Effector memory CD8-positive, alpha-beta T cell (primary cell): ENCODE measurements at places on chromosomes 1 and 21.
A peak's percentile ranks its signal among the peaks of the same experiment; 100 is the strongest.

DNA sequence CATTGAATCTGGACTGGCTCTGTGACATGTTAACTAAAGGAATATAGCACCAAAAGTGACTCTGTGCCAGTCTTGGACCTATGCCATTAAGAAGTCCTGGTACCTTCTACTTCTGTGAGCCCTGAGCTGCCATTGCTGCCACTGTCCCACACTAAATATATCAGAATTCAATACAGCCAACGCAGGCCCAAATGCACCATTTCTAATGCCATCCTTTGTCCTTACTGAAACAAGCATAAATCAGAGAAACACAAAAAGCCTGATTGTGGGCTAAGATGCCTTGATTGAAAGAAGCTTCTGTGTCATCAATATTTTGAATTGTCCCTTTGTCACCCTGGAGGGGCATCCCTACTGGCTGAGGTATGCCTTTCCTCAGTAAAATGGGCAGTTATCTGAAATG is 66.9 kb upstream of the NEK2 start:
- no peak overlapping the region for H3K4me3 ChIP-seq
- peaks cover 4% of the 10 kb centered on the region for H3K36me3 ChIP-seq
- peaks cover 27% of the 10 kb centered on the region for H3K4me1 ChIP-seq
- DNase-seq = no peak
- peak overlapping the region; percentile 23 for H3K27ac ChIP-seq

DNA sequence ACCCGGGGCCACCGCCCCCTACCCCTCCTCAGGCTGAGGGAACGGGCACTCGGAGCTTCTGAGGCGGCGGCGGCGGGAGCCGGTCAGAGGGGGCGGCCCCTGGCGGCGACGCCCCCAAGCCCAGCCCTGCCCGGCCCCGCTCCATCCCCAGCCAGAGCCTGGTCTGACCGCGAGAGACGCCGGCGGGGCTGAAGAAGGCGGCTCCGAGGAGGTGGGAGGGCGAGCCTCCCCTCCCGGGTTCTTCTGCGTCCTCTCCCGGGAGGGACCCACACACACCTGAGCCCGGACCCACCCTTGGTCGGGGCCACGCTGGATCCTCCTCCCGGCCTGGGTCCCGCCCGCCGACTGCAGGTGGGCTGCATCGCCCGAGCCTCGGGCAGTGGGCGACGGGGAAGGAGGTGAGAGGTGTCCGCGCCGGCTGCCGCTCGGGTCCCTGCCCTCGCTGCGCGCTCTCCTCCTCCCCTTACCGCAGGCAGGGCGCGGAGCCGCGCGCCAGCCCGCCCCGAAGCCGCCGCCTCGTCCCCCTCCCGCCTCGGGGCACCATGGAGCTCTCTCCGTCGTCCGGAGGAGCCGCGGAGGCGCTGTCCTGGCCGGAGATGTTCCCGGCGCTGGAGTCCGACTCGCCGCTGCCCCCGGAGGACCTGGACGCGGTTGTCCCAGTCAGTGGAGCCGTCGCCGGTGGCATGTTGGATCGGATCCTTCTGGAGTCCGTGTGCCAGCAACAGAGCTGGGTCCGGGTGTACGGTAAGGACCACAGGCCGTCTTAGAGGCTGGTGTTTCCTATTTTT is at the start of gene RASAL2:
TSS of gene RASAL2 (plus strand) at position 154 of the 788 bp plus-strand sequence. CDS start at position 543, 389 bp downstream.
- peak within 1 kb of the TSS; percentile 25 for H3K4me3 ChIP-seq
- no peaks in the 10 kb centered on the region for H3K4me1 ChIP-seq
- no peak for DNase-seq

DNA sequence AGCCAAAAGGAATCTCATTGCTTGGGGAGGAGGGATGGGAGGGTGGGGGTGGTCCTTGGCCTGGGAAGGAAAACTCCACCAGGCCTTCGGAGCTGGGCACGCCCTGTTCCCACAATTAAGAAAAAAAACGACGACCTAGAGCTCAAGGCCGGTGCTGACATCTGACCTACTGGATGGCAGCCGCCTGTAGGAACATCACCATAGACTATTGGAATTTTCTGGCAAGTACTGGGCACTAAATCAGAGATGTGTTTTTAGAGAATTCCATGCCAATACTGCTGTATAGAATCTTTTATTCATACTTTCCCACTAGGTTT is 729 bp downstream of the NADK start:
- H3K27ac ChIP-seq = peak overlapping the region; percentile 58
- H3K36me3 ChIP-seq = peaks cover 32% of the 10 kb centered on the region
- H3K27me3 ChIP-seq = no peaks in the 10 kb centered on the region
- H3K4me3 ChIP-seq = peak overlapping the region; percentile 81

- peaks cover 2% of the 10 kb centered on the region for H3K36me3 ChIP-seq
- no peak overlapping the region for H3K27ac ChIP-seq
- peaks cover 37% of the 10 kb centered on the region for H3K27me3 ChIP-seq
- H3K4me1 ChIP-seq = no peaks in the 10 kb centered on the region
Observed at GRCh38 chr1:36884029-36884701, 150.2 kb downstream of the GRIK3 start.

DNA sequence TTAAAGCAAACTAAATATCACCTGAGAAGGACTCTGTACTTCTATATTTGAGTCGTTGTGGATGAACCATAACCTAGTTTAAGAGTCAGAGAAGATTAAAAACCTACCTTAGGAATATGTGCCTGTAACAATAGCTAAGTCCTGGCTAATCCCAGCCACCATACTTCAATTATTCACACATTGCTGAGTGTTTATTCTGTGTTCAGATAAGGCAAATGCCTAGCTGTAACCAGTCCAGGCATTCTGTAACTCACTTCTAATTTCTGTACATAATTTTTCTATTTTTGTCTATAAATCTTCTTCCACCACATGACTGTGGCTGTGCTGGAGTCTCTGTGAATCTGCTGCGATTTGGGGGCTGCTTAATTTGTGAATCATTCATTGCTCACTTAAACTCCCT is 441.9 kb upstream of the ADAMTS5 start:
- H3K4me3 ChIP-seq = no peak overlapping the region
- no peaks in the 10 kb centered on the region for H3K27me3 ChIP-seq
- H3K27ac ChIP-seq = no peak overlapping the region
- no peaks in the 10 kb centered on the region for H3K36me3 ChIP-seq

- H3K36me3 ChIP-seq = no peaks in the 10 kb centered on the region
- peaks cover 5% of the 10 kb centered on the region for H3K4me1 ChIP-seq
- H3K27ac ChIP-seq = peak overlapping the region; percentile 44
- no peak overlapping the region for H3K4me3 ChIP-seq
- peaks cover 13% of the 10 kb centered on the region for H3K27me3 ChIP-seq
Observed at GRCh38 chr1:39076127-39076798, 50.1 kb downstream of the NDUFS5 start.

- no peak overlapping the region for H3K27ac ChIP-seq
- no peak for DNase-seq
- no peaks in the 10 kb centered on the region for H3K4me1 ChIP-seq
- no peaks in the 10 kb centered on the region for H3K36me3 ChIP-seq
Observed at GRCh38 chr1:22608361-22608760, 28.1 kb upstream of the C1QA start.

GRCh38 chr1:88291611-88292354 is 392.3 kb upstream of the PKN2 start:
- H3K36me3 ChIP-seq = no peaks in the 10 kb centered on the region
- H3K4me1 ChIP-seq = no peaks in the 10 kb centered on the region
- no peak overlapping the region for H3K4me3 ChIP-seq
- no peaks in the 10 kb centered on the region for H3K27me3 ChIP-seq
- H3K27ac ChIP-seq = no peak overlapping the region
- DNase-seq = no peak

DNA sequence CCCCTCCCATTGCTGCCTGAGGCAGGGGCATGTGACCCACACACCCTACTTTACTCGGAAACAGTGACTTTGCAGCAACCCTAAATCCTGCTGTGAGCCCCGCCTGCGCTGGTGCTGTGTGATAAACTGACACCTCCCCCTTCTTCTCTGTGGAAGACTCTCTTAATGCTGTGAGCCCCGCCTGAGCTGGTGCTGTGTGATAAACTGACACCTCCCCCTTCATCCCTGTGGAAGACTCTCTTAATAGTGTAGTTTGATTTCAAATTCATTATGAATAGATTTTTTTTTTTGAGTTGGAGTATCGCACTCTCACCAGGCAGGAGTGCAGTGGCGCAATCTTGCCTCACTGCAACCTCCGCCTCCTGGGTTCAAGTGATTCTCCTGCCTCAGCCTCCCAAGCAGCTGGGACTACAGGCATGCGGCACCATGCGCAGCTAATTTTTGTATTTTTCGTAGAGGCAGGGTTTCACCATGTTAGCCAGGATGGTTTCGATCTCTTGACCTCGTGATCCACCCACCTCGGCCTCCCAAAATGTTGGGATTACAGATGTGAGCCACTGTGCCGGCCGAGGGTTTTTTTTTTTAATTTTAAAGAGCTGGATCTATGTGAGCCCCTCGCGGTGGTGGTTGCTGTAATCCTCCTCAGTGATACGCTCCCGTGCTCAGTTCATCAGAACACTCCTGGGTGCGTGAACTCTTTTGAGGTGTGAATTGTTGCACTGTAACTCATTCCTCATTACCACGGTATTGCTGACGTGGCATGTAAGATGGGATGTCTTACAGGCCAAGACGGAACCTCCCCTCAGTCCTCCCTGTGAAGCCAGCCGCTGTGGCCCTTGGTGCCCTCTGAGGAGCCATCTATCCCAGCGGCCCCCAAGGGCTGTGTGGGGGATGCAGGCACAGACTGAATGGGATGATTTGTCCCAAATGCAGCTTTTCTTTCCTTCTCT is 60.3 kb downstream of the GALNT2 start:
- H3K4me1 ChIP-seq = peaks cover 60% of the 10 kb centered on the region
- peak overlapping the region; percentile 55 for H3K4me3 ChIP-seq
- H3K27ac ChIP-seq = peak overlapping the region; percentile 63
- no peak for DNase-seq

DNA sequence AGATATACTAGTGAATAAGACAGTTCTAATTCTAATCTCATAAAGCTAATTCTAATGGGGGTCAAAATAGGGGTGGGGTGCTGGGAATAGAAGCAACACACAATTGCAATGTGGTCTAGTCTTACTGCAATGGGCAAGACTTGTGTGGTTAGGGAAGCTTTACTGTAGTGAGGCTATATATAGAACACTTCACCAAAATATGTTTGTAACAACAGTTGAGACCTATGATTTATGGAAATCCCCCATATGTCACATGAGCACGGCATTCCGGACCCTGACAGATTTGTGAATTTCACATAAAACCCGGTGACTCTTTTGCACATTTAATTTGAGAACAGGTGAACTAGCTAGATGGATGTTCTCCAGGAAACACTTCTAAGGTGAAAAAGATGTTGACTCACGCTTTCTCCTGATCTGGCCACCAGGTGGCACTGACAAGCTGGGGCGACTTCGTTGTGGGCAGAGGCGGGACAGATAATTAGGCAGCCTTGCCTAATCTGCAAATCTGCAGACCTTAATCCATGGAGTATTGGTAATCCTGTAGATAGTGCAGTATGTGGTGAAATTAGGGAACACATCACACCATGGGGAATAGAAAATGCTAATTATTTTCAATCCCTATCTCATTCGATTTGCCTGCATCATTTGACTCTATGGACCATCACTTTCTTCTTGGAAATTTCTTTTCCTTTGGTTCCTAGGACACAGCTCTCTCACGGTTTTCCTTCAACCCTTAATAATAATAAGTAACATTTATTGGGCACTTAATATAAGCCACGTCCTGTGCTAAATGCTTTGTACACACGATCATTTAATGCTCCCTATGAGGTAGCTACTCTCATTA is 37.7 kb downstream of the KIAA0040 start:
- peaks cover 13% of the 10 kb centered on the region for H3K4me1 ChIP-seq
- H3K27me3 ChIP-seq = peaks cover 43% of the 10 kb centered on the region
- H3K4me3 ChIP-seq = no peak overlapping the region
- no peaks in the 10 kb centered on the region for H3K36me3 ChIP-seq
- peak; percentile 68 for DNase-seq

DNA sequence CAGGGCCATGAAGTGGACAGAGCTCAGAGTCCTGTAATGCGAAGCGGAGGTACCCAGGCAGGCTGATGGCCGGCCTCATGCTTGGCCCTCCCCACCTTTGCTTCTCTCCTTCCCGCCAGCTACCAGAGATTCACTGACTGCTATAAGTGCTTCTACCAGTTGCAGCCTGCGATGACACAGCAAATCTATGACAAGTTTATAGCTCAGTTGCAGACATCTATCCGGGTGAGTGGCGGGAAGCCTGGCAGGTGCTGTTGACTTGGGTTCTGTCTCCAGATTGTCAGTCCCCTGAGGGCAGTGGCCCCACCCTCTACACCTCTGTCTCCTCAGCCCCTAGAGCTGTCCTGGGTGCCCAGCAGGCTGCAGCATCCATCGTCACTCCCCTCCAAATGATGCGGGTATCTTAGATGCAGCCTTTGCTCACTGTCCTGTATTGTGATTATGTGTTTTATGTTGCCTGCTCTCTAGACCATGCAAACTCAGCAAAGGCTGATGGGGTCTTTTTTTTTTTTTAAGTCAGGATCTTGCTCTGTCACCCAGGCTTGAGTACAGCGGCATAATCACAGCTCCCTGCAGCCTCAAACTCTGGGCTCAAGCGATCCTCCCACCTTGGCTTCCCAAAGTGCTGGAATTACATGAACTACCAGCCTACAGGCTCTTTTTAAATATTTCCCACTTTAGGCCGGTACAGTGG is 9.6 kb upstream of the BGLAP start:
- no peaks in the 10 kb centered on the region for H3K27me3 ChIP-seq
- H3K4me1 ChIP-seq = no peaks in the 10 kb centered on the region
- no peak for DNase-seq
- no peak overlapping the region for H3K4me3 ChIP-seq
- H3K36me3 ChIP-seq = peaks cover 66% of the 10 kb centered on the region

GRCh38 chr21:33388188-33388587 is 15.0 kb upstream of the IFNGR2 start:
- peaks cover 28% of the 10 kb centered on the region for H3K4me1 ChIP-seq
- no peak for DNase-seq
- H3K36me3 ChIP-seq = peaks cover 17% of the 10 kb centered on the region
- no peak overlapping the region for H3K4me3 ChIP-seq
- H3K27ac ChIP-seq = no peak overlapping the region
- H3K27me3 ChIP-seq = peaks cover 56% of the 10 kb centered on the region

- DNase-seq = no peak
- no peak overlapping the region for H3K4me3 ChIP-seq
- H3K4me1 ChIP-seq = no peaks in the 10 kb centered on the region
- H3K27me3 ChIP-seq = no peaks in the 10 kb centered on the region
Observed at GRCh38 chr1:211627259-211627658, 48.2 kb downstream of the NEK2 start.

DNA sequence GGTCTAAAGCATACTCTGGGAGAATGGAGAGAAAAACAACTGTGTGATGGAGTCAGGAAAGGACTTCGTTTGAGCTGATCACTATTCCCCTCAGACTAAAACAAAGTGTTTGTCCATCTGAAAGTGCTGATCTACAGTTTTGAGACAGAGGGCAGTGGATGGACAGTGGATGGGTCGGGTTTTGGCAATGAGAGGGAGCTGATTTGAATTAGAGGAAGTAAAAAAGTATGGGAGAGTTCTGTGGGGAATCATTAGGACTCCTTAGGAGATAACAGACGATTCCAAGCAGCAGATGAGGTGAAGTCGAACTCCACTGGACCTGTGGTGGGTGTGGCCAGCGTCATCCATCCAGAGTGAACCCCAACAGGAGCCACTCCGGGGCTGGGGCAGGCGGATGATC is 62.3 kb downstream of the PTGS2 start:
- peak overlapping the region; percentile 88 for H3K27ac ChIP-seq
- peak overlapping the region; percentile 4 for H3K4me3 ChIP-seq

- no peak for DNase-seq
- no peak overlapping the region for H3K4me3 ChIP-seq
- no peaks in the 10 kb centered on the region for H3K4me1 ChIP-seq
- H3K27me3 ChIP-seq = no peaks in the 10 kb centered on the region
- H3K27ac ChIP-seq = no peak overlapping the region
Observed at GRCh38 chr1:104946558-104947210, 1197.0 kb downstream of the AMY1C start.

GRCh38 chr1:169368406-169368769 is 393 bp downstream of the BLZF1 start:
- H3K27ac ChIP-seq = no peak overlapping the region
- H3K4me1 ChIP-seq = peaks cover 17% of the 10 kb centered on the region
- H3K27me3 ChIP-seq = no peaks in the 10 kb centered on the region
- H3K36me3 ChIP-seq = peaks cover 10% of the 10 kb centered on the region
- no peak overlapping the region for H3K4me3 ChIP-seq
